NCI-H1436 treated with DMSO at 0.1 percent for 48 hours (cell line): ENCODE measurements at places on chromosomes 16 and 17.

DNA sequence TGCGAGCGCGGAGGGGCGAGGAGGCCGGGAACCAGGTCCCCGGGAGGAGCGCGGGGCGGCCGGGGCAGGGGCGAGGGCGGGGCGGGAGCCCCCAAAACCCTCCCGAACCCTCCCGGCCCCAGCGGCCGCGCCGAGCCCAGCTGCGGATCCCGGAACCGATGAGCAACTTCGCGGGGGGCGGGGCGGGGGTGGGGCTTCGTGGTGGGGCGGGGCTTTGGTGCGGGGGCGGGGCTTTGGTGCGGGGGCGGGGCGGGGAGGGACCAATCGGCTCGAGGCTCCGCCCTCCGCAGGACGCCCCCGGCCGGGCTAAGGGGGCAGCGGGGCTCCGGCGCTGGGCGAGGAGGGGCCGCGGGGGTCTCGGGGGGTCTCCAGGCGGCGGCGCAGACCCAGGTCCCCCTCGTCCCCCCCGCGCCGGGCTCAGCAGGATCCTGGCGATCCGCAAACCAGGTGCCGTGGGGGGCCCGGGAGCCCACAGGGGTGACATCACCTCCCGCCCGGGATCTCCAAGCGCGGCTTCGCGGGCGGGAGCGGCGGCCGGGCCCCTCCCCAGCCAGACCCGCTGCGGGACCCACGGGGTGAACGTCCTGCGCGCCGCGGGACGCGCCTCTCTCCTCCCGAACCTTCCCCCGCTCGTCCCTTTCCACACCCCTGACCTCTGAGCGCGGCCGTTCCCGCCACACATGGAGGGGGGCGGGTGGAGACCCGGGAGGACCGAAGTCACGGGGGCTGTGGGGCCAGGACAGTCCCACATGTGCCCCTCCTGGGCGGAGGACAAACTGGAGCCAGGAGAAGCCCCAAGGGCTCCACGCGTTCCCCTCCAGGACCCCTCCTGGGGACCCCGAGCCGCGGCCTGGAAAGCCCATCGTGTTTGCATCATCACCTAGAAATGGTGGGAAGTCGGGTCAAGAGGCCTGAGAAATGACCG lies at the start of gene ABR:
Gene ABR, minus strand, starts transcription at position 164 of the 925 bp plus-strand sequence. CDS start 254 bp downstream, outside the sequence.
- DNase-seq, result no peak

GRCh38 chr16:81758376-81758775 lies 20.7 kb upstream of the PLCG2 start:
- DNase-seq, result no peak

DNA sequence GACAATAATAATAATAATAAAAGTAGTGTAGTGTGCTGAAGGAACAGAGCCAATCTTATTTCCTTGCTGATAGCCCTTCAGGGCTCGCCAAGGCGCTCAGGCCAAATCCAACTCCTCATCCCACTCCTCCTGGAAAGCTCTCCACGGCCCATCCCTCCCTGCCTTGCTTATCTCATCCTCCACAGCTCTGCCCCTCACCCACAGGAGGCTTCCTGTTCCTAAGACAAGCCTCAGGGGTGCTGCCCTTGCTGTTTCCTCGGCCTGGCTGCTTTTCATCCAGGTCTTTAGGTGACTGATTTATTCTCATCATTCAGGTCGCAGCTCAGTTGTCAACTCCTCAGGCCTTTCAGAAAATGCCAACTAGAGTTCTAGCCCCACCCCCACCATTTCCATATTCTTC lies 11.2 kb downstream of the GTF3C1 start:
- no peak for DNase-seq

DNA sequence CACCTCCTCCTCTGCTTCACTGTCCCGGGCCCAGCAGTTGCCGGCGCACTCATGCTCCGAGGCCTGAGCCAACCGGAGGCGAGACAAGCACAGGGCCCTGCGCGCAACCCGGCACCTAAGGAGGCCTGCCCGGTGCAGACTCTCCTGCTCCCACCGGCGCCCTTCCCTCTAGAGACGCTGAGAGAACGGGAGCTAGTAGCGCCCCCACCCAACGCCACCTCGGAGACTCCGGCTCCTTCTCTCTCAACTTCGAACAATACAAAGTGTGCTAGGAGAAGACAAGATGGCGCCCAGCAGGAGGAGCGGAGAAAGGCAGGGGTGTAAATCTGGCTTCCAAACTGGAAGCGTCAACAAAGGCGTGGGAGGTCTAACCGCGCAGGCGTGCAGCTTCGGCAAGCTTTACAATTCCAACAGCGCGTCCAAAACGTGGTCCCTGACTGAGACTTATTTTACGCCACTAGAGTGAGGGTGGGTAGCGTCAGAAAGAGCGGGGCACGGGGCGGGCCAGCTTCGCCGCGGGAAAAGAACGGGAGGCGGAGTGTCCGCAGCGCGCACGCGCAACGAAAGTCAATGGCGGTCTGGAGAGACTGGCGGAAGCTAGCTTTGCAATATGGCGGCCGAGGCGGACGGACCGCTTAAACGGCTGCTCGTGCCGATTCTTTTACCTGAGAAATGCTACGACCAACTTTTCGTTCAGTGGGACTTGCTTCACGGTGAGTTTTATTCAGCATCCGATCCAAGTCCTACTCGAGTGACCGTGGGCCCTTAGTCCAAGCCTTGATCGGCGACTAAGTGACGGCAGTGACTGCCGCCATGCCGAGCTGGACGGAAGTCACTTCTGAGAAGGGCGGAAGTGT lies at the start of gene MPDU1:
Gene MPDU1, plus strand, starts transcription at position 600 of the 857 bp plus-strand sequence. Its CDS starts 11 bp downstream, at position 611.
- DNase-seq, result peak; percentile 86

DNA sequence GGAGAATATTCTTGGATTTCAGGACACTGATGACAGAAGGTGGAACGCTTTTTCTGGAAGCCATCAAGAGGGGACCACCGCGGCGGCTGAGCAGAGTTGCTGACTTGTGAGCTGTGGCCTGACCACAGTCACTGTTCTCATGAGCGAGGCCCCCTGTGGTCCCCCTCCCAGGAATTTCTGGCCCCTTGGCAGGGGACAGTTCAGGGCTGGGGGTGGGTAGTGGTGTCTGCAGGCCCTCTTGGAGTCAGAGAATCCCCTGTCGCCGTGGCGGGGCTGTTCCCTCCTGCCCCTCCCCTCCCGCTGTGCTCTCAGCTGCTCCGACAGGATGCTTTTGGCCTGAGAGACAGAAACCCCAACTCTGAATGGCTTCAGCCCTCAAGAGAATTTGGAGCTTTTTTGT lies 292.0 kb downstream of the SEC14L1 start:
- no peak for DNase-seq

- DNase-seq, result no peak
Measured at GRCh38 chr16:68105611-68106010, 20.4 kb downstream of the NFATC3 start.

DNA sequence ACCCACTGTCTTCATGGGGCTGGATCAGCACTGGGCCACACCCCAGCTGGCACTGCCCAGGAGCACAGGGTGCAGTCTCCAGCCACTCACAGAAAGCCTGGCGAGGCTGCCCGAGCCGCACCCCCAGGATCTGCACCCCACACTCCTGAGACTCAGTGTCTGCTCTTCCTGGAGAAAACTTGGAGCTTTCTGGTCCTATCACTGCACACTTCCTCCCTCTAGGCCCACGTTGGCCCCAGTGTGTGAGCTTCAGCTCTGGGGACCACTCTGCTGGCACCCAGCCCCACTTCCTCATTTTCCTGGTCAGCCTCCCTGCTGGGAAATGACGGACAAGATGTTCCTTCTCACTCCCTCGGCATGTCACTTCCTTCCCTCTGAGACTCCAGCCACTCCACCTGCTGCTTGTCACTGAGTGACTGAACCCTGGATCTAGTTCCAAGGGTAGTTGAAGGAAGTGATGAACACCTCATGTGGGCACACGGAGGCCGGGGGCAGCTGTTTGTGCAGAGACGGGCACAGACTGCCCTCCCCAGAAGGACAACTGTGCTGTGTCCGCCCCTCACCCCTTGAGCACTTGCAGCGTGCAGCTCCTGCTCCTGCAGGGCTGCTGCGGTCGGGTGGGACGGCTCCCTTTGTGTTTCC lies 29.0 kb downstream of the ZC3H18 start:
- DNase-seq, result no peak

GRCh38 chr17:36752096-36752888 lies 150.9 kb downstream of the MRM1 start:
- no peak for DNase-seq

GRCh38 chr17:53428913-53429312 lies 393.8 kb upstream of the KIF2B start:
- no peak for DNase-seq

- DNase-seq, result peak; percentile 37
Measured at GRCh38 chr17:69246726-69247375, 18.2 kb upstream of the ABCA10 start.

- DNase-seq, result no peak
Measured at GRCh38 chr17:16001226-16001897, 1.7 kb downstream of the TTC19 start.

- no peak for DNase-seq
Measured at GRCh38 chr17:81648013-81648706, 8.2 kb downstream of the PDE6G start.
